ENCODE measurements at places on chromosomes 11 and 22.

- no peak for DNase-seq
Measured at GRCh38 chr11:84117394-84117793, 831.2 kb upstream of the CCDC90B start.

DNA sequence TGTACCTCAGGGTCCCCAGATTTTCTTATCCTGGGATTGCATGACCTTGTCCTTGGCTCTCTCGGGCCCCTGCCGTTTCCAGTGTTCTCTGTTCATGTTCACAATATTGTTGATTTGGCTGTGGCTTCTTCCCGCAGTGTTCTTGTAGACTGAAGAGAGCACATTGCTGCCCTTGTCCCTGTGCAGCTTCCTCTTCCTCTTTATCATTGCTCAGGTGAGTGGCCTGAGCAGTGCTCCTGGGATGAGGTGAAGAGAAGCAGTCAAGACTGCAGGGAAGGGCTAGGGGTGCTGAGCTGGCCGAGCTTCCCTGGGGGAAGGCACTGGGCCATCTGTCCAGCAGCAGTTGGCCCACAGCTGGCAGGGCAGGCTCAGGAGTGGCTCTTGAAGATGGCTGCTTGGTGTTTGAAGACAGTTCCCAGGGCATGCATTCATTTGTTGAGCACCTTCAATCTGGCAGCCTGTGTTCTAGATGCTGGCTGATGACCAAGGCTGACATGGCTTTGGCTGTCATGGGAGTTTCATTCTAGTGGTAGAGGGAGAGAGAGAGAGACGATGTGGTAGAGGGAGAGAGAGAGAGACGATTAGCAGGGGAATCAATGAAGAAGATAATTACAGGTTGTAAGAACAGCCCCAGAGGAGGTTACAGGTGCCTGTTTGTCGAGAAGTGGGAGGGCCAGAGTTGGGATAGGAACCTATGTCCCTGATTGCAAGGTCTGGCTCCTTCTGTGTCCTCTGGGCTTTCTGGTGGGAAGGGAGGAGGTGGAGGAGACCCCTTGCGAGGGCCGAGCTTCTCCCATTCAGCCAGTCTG is 17.4 kb downstream of the BMAL1 start:
- no peak for DNase-seq

- no peak for DNase-seq
Measured at GRCh38 chr11:89065066-89065465, 716 bp downstream of the GRM5 start.

GRCh38 chr11:112793416-112793815 is 167.8 kb upstream of the NCAM1 start:
- no peak for DNase-seq

DNA sequence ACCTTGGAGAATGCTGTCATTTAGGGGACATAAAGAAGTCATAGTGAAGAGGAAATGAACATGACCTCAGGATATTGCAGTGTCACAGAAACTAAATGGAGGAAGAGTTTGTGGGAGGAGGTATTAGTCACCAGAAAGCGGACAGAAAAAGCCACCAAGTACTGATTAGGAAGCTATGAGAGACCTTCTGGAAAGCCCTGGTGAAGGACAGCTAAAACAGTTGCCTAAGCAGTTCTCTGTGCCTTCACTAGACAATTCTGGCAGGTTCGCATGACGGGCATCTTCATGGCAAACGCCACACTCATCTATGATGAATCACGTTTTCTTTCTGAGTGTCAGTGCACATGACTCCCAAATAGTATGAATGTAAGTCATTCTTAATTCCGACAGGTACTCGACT is 325.8 kb downstream of the C11orf87 start:
- DNase-seq, result no peak

- DNase-seq, result no peak
Measured at GRCh38 chr22:47055921-47056320, 293.5 kb downstream of the TBC1D22A start.

DNA sequence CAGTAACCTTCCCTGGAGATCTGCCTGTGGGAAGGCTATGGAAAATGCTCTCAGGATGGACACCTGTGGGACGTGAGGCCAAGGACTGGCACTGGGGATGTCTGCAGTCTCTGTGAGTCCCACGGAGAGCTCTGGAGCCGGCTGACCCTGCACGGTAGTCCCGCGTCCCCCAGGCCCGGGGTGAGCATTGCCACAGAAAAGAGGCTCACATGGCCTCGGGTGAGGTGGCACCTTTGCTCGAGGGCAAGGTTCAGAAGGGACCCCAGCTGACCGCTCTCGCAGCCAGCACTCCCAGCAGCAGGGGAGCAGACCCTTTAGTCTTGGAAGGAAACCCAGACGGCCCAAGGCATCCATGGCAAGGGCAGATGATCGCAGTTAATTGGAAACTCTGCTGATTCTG is 9.0 kb downstream of the RTL6 start:
- DNase-seq, result no peak

- no peak for DNase-seq
Measured at GRCh38 chr22:29627196-29627535, 23.7 kb downstream of the NF2 start.

GRCh38 chr22:50299785-50300619 is 7.4 kb downstream of the PLXNB2 start:
- DNase-seq, result no peak

GRCh38 chr22:42920101-42920820 is 63.2 kb upstream of the ARFGAP3 start:
- no peak for DNase-seq

DNA sequence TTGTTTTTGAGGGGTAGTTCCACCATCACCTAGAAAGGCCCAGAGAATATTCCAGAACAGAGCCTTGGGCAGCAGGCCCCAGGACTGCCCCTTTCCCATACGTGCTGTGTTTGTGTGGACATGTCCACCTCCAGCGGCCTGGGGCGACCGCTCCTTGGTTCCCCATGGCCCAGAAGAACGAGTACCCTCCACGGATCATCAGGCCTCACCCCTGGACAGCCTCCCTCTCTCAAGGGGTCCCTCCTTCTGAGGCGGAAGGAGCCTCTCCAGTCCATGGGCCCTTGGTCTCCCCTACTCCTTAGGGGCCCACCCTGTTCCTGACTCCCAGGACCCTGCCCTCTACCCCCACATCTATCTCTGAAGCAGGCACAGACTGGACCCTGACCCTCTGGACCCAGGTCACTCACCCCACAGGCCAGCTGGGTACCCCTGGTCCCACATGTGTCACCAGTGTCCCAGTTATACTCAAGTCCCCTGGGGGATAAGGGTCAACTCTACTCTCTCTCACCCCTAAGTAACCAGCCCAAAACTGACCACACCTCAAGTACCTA is 32.6 kb downstream of the IGLL5 start:
- no peak for DNase-seq

GRCh38 chr11:57544566-57544965 is 7.2 kb downstream of the SMTNL1 start:
- DNase-seq, result no peak

DNA sequence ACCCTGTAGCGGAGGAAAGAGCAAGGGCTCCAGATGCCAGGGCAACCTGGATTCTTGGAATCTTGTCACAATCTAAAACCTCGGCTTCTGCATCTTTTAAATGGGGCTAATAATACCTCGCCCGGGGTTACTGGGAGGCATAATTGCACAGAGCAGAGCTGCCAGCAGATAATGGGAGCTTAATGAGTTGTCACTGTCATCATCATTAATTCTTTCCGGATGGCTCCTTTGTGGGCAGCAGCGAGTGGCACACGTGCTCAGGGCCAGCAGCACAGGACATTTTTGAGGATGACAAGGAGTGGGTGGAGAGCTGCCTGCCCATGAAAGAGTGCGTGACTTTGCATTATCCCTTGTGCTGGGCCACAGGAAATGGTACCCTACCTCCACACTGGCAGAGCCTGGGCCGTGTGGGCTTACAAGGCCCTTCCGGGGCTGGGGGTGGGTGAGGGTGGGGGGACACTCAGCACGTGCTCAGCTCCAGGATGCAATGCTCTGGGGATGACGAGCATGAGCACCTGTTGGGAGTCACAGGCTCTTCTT is 5.7 kb downstream of the PDGFB start:
- no peak for DNase-seq

DNA sequence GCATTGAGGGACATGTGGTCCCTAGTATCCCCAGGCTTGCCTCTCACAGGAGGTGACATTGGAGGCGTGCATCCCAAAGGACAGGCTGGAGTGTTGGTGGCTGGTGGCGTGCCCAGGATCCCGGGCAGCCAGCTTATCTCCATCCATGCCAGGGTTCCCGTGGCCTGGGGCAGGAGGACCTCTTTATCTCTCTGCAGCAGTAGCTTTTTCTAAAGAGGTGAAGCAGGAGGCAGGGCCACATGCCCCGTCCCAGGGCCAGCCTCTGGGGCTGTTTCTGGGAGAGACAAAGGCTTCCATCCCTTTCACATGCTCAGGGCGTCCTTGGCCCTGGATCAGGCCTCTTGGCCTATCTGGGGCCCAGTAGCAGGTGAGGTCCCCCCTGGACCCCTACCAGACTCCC is 19.7 kb downstream of the PARVG start:
- DNase-seq, result no peak

DNA sequence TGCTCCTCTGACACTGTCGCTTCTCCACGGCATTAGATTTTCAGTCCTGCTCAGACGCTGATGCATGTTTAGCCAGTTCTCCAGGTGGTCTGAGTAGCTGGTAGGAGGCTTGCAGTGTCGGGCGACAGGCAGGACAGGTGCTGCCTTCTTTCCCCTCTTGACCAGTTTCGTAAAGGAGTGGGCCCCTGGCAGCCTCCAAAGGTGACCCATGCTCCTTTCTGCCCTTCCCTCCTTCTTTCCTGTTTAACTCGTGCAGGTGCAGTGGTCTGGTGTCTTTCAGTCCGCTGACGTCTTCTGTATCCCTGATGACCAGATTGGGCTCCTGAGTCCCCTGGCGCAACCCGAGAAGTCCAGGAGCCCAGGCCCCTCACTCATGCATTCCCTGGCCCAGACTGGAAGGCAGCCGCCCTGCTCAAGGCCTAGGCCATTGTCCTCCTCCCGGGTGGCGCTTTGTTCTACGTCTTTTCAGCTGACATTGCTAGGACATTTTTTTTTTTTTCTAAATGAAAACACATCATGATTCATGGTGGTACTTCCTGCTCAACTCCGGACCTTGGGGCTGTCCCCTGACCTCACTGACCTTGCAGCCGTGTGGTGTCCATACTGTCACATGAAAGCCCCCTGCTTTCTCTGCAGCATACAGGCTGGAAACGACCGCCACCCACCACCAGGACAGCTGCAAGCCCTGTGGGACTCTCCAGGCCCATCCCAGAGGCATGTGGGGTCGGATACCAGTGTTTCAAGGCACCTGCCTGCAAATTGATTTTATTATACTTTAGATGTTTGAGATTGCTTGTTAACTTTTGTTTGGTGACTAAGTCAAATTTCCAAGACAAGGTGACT is 25.5 kb upstream of the TXNRD2 start:
- DNase-seq, result no peak

- no peak for DNase-seq
Measured at GRCh38 chr11:104898685-104899013, 389 bp upstream of the CASP12 start.

GRCh38 chr11:32162351-32162750 is 71.5 kb downstream of the RCN1 start:
- DNase-seq, result no peak

- no peak for DNase-seq
Measured at GRCh38 chr11:73469401-73469800, 93.2 kb downstream of the RELT start.

- no peak for DNase-seq
Measured at GRCh38 chr11:17267576-17267975, 9.0 kb upstream of the NUCB2 start.

DNA sequence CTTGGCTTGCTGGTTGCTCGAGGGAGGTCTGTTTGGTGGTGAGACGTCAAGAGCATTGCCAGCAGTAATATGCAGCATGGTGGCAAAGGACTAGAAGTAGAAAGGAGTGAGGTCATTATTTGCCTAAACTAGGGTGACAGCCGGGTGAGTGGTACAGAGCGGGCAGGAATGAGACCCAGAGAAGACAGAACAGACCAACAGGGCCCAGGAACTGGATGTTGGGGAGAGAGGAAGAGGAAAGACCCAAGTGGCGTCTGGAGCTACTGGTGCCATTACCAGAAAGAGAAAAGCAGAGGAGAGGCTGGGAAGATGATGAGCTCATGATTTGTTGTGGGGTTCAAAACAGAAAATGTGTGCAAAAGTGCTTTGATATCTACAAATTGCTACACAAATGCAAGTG is 158.7 kb downstream of the ENTHD1 start:
- DNase-seq, result no peak

GRCh38 chr22:27730641-27731433 is 70.7 kb downstream of the MN1 start:
- DNase-seq, result no peak

DNA sequence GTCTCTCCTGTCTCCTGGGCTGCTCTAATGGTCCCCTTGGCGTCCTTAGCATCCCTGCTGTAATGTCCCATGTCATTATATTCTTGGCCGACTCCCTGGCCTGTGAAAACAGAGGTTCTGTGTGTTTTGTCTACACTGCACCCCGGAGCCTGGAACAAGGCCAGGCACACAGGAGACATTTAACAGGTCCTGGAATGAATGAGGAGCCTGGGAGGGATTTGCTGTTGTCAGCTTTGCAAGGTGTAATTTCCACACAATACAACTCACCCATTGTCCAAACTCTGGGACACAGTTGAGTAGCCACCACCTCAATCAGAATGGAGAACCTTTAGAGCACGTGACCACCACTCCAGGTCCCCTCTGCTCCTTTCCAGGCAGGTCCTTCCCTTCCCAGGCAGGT is 14.9 kb upstream of the PDGFB start:
- no peak for DNase-seq

- no peak for DNase-seq
Measured at GRCh38 chr11:16292167-16292859, 64.0 kb downstream of the SOX6 start.

GRCh38 chr11:95455228-95455970 is 224.4 kb upstream of the SESN3 start:
- no peak for DNase-seq

GRCh38 chr22:25853501-25854284 is 111.7 kb downstream of the MYO18B start:
- DNase-seq, result no peak

- DNase-seq, result no peak
Measured at GRCh38 chr11:3159296-3160190, 5.6 kb downstream of the OSBPL5 start.

DNA sequence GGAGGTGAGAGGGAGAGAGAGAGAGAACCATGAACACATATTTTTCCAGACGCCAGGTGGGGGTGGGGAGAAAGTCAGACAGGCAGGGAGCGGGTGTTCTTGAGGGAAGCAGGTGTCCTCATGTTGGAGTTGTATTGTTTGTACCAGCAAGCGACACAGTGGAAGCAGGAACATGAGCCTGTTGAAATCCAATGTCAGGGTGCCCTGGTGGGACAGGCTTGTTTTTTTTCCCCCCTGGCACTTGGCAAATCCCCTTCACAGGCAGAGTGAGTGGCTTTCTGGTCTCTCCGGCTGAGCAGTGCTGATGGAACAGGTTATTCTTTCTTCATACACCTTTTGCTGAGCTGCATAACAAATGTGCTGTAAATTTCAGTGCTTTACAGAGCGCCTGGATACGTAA is 125.6 kb downstream of the GRIK4 start:
- DNase-seq, result no peak

- DNase-seq, result no peak
Measured at GRCh38 chr11:90428836-90429235, 206.0 kb upstream of the CHORDC1 start.

DNA sequence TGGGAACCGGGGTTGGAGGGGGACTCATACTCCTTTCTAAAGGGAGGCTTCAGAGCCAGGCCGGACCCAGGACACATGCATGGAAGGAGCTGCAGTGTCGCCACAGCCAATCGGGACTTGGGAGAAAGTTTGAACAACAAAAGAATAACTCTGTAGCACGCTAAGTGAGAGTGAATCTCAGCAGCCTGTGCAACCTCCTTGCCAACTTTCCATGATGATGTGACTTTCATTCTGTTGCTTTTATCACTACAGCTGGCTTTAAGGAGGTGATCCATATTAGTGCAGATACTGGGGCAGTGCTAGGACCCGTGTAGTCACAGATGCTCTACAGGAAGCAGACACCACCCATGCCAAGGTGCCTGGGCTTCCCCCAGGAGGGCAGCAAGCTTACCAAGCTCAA is 157.3 kb downstream of the MPPED1 start:
- DNase-seq, result no peak

Measured in stimulated activated CD8-positive, alpha-beta memory T cell treated with anti-CD3 and anti-CD28 coated beads, Interleukin-15, amount 100 ng/mL, for 48 hours (primary cell).